ENCODE measurements at places on chromosomes 3 and 15. TPM values are rescaled to one million over a fixed set of nuclear protein-coding genes. Genes with fewer than 3 reads are reported as not detected.

GRCh38 chr3:62178739-62179600 lies 194.4 kb downstream of the FEZF2 start:
- H3K4me3 ChIP-seq, result no peak overlapping the region
- no peak overlapping the region for H3K27ac ChIP-seq
- H3K27me3 ChIP-seq, result no peaks in the 10 kb centered on the region
- no peaks in the 10 kb centered on the region for H3K4me1 ChIP-seq

GRCh38 chr3:175526609-175527280 lies 667.6 kb downstream of the NAALADL2 start:
- no peak for DNase-seq
- H3K27ac ChIP-seq, result no peak overlapping the region
- no peaks in the 10 kb centered on the region for H3K27me3 ChIP-seq
- H3K4me3 ChIP-seq, result no peak overlapping the region
- H3K36me3 ChIP-seq, result no peaks in the 10 kb centered on the region

DNA sequence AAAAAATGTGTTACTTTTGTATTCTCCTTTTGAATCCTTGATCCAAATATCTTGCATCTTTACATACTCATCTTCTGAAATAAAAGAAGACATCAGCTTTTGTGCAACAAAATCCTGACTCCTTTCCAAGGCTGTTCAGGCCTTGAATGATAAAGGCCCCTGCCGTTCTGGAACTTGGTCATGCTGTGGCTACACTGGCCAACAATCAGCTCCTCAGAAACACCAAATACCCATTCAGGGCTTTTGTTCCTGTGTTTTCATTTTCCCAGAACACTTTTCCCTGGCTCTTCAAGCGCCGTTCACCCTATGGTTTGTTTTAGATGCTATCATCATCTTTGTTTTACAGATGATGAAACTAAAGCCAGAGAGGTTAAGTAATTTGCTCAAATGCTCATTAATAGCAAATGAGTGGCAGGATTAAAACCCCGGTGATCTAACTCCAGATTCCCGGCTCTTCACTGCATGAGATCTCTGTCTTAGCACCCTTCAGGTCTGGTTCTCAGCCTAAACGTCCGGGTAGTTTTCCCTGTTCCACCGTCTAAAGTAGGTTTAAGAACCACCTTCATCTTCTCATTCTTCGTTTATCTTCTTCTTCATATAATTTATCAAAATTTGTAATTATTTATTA lies 58.3 kb downstream of the EPHA3 start:
- no peak for DNase-seq
- no peak overlapping the region for H3K4me3 ChIP-seq
- no peaks in the 10 kb centered on the region for H3K36me3 ChIP-seq
- H3K27me3 ChIP-seq, result no peaks in the 10 kb centered on the region
- no peak overlapping the region for H3K27ac ChIP-seq
- no peaks in the 10 kb centered on the region for H3K4me1 ChIP-seq

ADAMTS9 gene
- polyA plus RNA-seq, result 0.54 TPM

DNA sequence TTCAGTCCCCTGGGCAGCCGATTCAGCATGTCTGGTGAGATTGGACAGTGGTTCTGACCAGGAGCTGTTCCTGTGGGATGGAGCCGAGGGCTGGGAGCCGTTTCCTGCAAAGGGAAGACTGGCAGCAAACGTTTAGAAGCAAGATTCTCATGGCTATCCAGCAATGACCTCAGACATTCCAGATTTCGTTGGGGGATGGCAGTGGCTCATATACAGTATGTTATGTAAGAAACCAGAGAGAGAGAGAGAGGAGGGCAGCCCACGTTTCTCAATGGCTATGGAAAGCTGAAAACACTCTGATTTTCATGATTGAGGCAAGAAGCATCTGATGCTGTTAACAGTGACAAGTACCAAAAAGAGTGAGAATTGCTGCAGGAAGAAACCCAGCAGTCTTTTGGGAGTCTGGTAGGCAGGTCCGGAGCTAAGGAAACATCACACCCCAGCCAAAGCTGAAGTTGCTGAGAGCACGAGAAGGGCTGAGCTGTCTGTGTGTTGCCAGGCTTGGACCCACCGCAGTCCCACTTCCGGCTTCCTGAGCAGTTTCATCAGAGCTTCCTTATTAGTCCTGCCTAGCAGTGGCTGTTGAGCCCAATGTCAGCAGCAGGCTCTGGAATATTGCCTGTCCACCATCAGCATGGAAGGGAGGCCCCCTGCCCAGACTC lies 25.6 kb upstream of the VPS8 start:
- H3K27me3 ChIP-seq, result no peaks in the 10 kb centered on the region
- H3K27ac ChIP-seq, result peak overlapping the region; percentile 49
- H3K4me3 ChIP-seq, result no peak overlapping the region
- H3K36me3 ChIP-seq, result no peaks in the 10 kb centered on the region
- DNase-seq, result no peak
- H3K4me1 ChIP-seq, result no peaks in the 10 kb centered on the region

DNA sequence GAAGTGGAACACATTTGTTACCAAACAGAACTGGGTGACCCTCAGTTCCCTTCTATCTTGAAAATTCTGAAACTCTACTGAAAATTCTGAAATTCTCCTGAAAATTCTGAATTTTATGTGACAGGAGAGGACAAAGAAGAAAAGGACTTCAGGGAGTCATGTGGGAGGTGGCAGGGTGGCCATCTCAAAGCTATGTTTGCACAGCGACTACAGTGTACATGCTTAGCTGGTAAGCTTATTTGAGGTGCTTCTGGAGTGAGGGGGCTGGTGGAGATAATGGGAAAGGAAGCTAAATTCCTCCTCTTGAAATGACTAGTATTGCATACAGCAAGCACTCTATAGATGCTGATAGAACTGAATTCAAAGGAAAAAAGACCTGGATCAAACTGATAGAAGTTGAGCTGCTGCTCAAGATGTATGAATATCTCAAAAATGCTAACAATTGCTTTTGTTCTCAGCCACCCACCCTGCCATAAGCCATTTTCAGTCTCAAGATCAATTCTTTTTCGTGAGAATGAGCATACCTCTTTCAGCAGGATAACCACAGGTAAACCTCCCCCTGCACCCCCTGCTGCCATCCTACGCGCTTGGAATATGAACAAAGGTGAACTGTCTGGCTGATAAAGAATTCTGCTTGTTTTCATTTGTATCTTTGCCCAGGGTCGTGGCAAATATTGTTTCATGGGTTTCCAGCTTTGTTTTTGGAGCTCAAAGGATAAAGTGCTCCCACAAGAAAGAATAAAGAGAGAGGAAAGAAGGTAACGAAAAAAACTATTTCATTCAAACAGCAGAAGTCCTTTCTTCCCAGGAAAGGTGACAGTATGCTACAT lies 16.6 kb upstream of the ARHGEF3 start:
- no peak overlapping the region for H3K27ac ChIP-seq
- no peak overlapping the region for H3K4me3 ChIP-seq
- DNase-seq, result no peak
- no peaks in the 10 kb centered on the region for H3K36me3 ChIP-seq
- H3K4me1 ChIP-seq, result no peaks in the 10 kb centered on the region
- no peaks in the 10 kb centered on the region for H3K27me3 ChIP-seq

VGLL3 gene
- polyA plus RNA-seq, result not detected

OR5K2 gene
- not detected for polyA plus RNA-seq

MYO1E gene
- polyA plus RNA-seq, result 122 TPM

PARL gene
- 77.3 TPM for polyA plus RNA-seq

DNA sequence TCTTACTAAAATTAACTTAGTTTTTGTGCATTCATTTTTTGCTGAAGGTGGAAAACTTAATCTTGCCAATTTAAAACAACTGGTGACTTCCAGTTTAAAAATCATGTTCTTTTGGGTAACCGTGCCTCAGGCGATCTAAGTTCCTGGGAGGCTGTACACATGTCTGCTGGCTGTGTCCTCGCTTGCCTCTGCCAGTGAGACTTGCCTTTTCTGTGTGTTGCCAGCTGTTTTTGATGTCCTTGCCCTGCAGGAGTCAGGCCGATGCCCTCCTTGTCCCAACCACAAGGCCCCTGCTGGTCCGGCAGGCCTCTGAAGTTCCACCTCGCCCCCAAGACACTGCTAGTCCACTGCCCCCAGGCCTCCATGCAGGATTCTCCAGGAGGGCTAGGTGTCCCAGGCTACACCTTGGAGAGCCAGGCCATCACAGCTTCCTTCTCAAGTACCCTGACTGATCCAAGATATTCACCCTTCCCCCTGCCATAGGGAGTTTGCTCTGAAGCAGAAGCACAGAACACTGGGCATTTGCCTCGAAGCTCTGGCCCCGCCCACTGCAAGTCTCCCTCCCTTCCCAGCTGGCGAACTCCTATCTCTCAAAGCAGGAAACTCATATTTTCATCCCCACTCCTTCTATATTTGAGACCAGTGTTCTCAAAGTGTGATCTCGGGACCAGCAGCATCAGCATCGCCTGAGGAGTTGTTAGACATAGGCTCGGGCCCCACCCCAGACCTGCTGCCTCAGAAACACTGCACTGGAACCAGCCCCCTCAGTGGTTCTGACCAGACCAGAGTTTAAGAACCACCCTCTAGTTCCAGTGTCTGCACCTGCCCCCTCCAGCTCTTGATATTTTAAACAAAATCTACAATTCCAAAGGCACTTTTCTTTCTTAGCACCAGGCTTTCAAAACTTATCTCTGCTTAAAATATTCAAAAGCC lies 185.8 kb upstream of the UBE2E1 start:
- H3K4me3 ChIP-seq, result no peak overlapping the region
- DNase-seq, result peak; percentile 29
- H3K4me1 ChIP-seq, result no peaks in the 10 kb centered on the region
- no peaks in the 10 kb centered on the region for H3K36me3 ChIP-seq
- no peaks in the 10 kb centered on the region for H3K27me3 ChIP-seq

IQCF5 gene
- not detected for polyA plus RNA-seq

Data from small intestine (tissue), 16 donors.